Spleen (tissue), 13 donors: ENCODE measurements at places on chromosomes 16 and 17. TPM values are rescaled to one million over a fixed set of nuclear protein-coding genes. Genes with fewer than 3 reads are reported as not detected.

LDHD gene
- 1.1 TPM for total RNA-seq

SLC16A6 gene
- total RNA-seq, result 4.4 TPM

- H3K36me3 ChIP-seq, result no peaks in the 10 kb centered on the region
- no peaks in the 10 kb centered on the region for H3K4me1 ChIP-seq
- H3K27me3 ChIP-seq, result no peaks in the 10 kb centered on the region
- H3K4me3 ChIP-seq, result no peak overlapping the region
- H3K27ac ChIP-seq, result no peak overlapping the region
These were observed 7.9 kb upstream of the NAGPA start for GRCh38 chr16:5041600-5042133.

DNA sequence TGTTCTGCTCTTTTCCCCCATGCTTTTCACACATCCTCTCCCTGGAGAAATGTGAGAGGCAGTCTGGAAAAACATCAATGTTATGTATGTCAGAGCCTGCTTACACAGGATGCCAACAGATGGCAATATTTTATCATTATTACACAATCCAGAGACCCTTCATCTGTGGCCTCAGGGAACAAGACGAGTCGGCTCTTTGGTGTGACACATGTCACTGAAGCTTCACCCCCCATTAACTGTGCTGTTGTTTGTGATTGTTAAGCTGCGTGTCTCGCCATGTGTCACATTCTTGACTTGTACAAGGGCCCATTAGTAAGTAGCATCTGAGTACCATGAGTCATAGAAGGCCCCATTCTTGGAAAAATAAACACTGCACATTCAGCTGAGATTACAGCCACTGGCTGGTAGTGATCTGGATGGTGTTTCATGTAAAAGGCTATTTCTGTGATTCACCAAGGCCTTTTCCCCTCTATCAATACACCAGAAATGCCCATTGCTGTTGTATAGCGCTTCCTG is 682.1 kb upstream of the SOX9 start:
- H3K4me3 ChIP-seq, result no peak overlapping the region
- no peak overlapping the region for H3K27ac ChIP-seq
- H3K27me3 ChIP-seq, result no peaks in the 10 kb centered on the region
- H3K4me1 ChIP-seq, result no peaks in the 10 kb centered on the region
- no peak for DNase-seq

DNA sequence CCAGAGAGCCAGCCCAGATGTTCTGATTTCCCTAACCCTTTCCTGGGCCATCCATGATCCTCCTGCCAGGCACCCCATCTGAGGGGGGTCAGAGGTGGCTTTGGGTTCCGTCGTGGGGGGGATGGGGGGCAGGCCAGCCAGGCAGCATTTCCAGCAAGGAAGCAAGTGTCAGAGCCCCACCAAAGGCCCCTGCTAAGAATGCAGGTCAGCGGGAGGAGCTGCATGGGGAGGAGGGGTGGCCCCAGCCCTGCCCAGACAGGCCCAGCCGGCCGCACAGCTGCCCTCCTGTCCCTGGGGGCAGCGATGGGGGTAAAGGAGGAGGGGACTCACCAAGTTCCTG is 2.3 kb upstream of the SCRN2 start:
- H3K4me1 ChIP-seq, result peaks cover 53% of the 10 kb centered on the region
- H3K36me3 ChIP-seq, result no peaks in the 10 kb centered on the region
- no peak overlapping the region for H3K27ac ChIP-seq
- no peak overlapping the region for H3K4me3 ChIP-seq
- DNase-seq, result peak; percentile 60

GRCh38 chr16:67931712-67932461 is at the start of gene CTRL:
CTRL (minus strand) TSS chr16:67931862; CDS start chr16:67931852, 10 bp downstream.
- H3K4me3 ChIP-seq, result no peak within 1 kb of the TSS
- H3K27ac ChIP-seq, result no peak within 1 kb of the TSS
- H3K27me3 ChIP-seq, result no peaks in the 10 kb centered on the region
- H3K4me1 ChIP-seq, result peaks cover 30% of the 10 kb centered on the region
- DNase-seq, result no peak
- peaks cover 80% of the 10 kb centered on the region for H3K36me3 ChIP-seq
